ENCODE measurements at places on chromosomes 4 and X.

DNA sequence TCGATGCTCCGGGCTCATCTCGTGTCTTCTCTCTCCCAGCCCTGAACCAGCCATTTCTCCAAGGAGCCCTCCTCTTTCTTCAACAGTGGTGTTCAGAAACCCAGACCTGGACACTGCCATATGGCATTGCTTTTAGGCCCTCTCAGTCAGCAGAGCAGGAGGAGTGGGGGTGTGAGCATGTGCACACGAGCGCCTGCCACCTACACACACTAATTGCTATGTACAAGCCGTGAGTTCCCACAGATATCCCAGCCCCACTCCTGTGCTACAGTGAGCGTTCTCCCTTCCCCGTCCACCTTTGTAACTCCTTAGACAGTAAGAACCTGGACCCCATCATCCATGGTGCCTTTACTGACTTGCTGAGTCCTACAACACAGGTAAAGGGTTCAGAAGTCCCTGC lies 53.8 kb downstream of the TNIP2 start:
- DNase-seq, result no peak

DNA sequence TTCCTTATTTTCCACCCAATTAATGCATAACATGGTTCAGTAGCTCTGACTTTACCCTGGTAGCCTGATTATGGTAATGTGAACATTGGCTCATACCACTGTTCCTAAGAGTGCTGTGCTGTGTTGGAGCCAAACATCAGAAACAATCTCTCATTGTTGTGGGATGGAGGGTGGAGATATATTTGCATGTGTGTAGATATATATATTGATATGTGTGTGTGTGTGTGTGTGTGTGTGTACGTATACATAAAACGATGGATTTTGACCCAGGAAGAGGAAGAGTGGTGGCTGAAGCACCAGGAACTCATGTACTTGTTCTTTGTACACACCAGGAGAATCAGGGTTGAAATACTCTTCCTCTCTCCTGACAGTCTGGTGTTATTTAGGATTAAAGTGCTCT lies 247.7 kb downstream of the IL15 start:
- DNase-seq, result no peak

GRCh38 chr4:26907731-26908599 lies 47.3 kb downstream of the STIM2 start:
- DNase-seq, result no peak

DNA sequence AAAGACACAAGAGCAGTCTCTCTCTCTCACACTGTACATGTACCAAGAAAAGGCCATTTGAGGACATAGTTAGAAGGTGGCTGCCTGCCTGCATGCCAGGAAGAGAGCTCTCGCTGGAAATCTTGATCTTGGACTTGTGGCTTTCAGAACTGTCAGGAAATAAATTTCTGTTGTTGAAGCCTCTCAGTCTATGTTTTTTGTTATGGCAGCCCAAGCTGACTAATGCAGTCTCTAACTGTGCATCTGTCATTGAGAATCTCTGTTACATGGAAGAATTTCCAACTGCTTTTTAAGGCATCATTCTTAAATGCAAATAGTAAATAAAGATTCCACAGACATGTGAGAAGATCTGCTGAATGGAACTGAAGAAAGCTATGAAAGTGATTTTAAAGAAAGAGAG lies 198.3 kb downstream of the PCDH10 start:
- no peak for DNase-seq

DNA sequence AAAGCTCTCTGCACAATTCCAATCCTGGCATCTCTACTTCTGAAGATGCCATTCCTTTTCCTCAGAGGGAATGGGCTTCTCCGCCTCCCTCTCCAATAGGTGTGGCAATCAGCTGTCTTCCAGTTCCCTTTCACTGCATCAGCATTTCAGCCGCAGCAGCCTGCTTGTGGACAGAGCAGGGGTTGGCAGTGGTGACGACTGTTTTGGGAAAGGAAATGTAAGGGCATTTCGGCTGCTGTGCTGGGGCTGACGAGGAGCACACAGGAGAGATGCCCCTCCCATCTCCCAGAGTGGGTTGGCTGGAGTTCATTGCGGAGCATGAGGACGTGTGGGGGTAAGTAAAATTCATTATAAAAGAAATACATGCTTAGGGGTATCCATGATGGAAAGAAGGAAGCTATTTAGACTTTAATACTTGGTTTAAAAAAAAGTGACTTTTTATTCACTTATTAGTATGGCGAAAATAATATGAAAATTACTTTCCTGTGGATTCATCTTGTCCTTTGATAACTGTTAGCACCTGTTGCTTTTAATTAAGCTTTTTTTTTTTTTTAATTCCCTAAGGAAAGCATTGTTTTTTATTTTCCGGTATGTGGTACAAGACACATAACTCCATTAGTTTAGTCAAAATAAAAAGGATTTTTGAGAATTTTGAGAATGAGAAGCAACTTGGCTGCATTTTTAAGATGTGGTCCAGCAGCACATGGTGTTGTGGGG lies at the start of gene LIMCH1:
Gene LIMCH1 (plus strand): TSS at position 141 of the 717 bp plus-strand sequence. CDS start 67,839 bp downstream, outside the sequence.
- no peak for DNase-seq

GRCh38 chr4:23923141-23923540 lies 33.3 kb upstream of the PPARGC1A start:
- no peak for DNase-seq

- no peak for DNase-seq
Observed at GRCh38 chr4:150680651-150681050, 98.7 kb downstream of the MAB21L2 start.

DNA sequence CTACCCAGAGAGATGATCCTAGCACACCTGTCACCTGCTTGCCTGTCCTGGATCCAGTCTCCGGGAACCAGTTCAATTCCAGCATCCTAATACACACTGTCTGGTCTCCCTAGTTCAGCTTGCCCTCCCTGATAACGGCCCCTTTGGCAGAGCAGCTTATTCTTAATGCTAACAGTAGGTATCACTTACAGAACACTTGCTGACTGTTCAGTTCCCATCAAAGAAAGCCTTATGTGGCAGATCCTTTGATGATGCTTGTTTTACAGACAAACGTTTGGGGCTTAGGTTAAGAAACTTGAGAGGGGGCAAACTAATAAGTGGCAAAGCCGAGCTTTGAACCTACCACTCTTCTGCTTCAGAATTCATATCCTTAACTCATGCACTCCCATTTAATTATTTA lies 890 bp downstream of the RASSF6 start:
- no peak for DNase-seq

GRCh38 chr4:109691411-109691920 lies 11.8 kb downstream of the CASP6 start:
- no peak for DNase-seq

- DNase-seq, result no peak
Observed at GRCh38 chrX:130285069-130285620, 16.4 kb upstream of the ZNF280C start.

- DNase-seq, result no peak
Observed at GRCh38 chrX:98607739-98608138, 1724.0 kb downstream of the RPA4 start.

DNA sequence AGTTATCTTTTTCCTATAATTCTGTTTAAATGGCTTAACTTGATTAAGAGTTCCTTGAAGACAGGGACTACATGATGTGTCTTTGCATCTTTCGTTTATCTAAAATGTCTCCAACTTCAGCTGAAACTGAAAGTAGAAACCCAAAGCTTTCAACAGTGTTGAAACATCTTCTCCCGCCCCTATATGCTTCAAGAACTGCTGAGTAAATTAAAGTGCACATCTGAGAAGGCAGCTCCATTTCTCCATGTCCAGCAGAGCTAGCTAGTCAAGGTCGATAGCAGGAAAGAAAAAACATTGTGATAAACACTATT lies 185.7 kb upstream of the TBL1X start:
- DNase-seq, result no peak

Measured in stimulated activated CD4-positive, alpha-beta T cell treated with anti-CD3 and anti-CD28 coated beads, Interleukin-1b, Interleukin-23, amount 100 ng/mL, for 1 hour (primary cell).